ENCODE measurements at places on chromosomes 5 and 9. TPM values are rescaled to one million over a fixed set of nuclear protein-coding genes. Genes with fewer than 3 reads are reported as not detected.

- DNase-seq, result no peak
These were observed 23.2 kb upstream of the SHISAL2B start for GRCh38 chr5:64667068-64667467.

- DNase-seq, result no peak
These were observed 56.5 kb downstream of the GPR107 start for GRCh38 chr9:130110166-130110565.

DNA sequence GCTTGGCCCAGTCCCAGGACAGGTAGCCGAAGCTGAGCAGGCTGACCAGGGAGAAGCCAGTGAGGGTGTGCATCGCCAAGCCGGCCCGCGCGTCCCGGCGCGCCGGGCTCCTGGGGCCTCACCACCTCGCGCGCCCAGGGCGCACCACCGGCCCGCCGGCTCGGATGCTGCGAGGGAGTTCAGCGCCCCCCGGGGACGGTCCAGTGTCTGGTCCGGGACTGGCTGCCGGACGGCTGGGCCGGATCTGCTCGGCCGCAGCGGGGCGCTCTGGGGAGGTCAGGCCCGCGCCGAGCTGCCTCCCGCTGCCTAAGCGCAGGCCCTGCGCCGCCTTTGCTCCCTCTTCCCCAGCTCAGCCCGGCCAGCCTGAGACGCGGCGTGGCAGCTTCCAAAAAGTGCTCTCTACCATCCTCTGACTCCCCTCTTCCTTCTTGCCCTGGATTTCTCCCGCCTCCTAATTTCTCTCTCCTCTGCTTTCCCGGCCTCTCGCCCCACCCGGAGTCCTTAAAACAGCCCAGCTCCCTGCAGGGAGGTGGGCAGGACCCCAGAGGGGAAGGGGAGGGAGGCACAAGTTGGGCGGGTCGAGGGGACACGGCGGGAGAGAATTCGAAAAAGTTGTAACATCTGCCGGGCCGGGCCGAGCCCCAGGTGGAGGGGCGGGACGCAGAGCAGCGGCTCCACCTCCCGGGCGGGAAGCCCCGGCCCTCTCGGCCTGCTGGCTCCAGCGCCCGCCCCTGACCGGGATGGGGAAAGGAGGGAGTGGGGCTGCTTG lies at the start of gene ARSI:
TSS of gene ARSI (minus strand) at position 605 of the 769 bp plus-strand sequence. CDS start at position 73, 532 bp downstream.
- peak; percentile 59 for DNase-seq

GRCh38 chr9:120443976-120444375 lies 136.0 kb downstream of the CDK5RAP2 start:
- no peak for DNase-seq

- no peak for DNase-seq
These were observed 31.2 kb downstream of the NIPSNAP3B start for GRCh38 chr9:104795082-104795481.

GRCh38 chr9:113356686-113357292 lies 7.4 kb downstream of the BSPRY start:
- no peak for DNase-seq

DNA sequence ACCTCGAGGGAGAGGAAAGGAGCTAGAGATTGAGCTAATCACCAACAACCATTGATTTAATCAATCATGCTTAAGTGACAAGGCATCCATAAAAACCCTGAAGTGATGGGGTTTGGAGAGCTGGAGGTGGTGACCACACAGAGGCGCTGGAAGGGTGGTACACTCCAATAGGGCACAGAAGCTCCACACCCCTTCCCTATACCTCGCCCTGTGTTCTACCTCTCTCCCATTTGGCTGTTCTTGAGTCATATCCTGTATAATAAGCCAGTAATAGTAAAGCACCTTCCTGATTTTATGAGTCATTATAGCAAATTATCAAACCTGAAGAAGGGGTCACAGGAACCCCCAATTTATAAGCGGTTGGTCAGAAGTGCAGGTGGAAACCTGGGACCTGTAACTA lies 18.3 kb downstream of the ACTL7B start:
- no peak for DNase-seq

DNA sequence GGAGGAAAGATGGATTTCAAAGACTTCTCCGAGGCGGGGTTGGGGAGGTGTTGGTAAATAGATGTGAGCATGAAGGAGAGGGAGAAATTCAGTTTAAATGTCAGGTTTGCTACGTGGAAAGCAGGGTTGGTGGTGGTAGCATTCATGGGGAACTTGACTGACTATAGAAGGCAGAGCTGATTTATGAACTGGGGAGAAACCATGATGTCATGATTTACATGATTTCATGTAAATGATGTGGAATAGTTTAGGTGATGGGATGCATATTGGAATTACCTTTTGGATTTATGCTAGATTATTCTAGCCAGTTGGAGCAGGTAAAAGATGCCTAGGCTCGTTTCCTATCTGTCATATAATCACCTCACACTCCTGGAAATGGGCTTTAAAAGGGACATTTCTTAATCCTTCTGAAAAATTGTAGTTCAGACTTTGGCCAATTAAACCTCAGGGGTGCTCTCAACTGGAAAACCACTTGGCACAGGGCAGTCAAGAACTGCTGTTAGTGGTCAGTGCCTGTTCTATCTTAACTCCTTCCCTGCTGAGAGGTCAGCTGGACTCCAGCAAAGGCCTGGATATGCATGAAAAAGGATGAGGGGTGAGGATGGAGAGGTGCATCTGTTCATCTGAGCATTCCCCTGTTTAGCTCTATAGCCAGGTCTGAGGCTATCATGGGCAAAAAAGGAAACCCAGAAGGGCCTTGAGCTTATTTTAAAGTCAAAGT lies 50.1 kb upstream of the BASP1 start:
- no peak for DNase-seq

DNA sequence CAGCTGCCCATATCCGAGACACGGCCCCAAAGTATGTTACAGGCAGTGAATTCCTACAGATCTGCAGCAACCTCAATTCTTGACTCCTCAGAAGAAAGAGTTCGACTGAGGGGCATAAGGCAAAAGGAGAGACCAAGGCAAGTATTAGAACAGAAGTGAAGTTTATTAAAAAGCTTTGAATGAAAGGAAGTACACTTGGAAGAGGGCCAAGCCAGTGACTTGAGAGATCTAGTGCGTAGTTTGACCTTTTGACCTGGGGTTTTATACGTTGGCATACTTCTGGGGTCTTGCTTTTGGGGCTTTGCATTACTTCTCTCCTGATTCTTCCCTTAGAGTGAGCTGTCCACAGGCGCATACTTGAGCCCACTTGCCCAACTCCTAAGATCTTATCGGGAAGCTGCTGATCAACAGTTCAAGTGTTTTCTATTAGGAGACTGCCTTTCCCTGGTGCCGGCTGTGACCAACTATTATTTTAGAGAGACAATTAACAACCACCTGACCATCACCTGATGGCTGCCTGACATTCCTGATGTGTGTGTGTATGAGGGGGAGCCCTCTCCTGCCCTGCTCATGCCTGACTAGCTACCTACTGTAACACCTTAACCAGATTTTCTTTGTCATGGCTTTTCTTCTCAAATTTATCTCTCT lies 1.5 kb upstream of the DEPDC1B start:
- DNase-seq, result no peak

GRCh38 chr5:141223112-141223783 lies at the start of gene PCDHB14:
Gene PCDHB14 (plus strand): TSS chr5:141223343. CDS start chr5:141223506, 163 bp downstream.
- DNase-seq, result no peak

GRCh38 chr9:81759680-81760215 lies 70.4 kb upstream of the TLE1 start:
- DNase-seq, result no peak

- DNase-seq, result no peak
These were observed 28.2 kb downstream of the RAB14 start for GRCh38 chr9:121173501-121173900.

DNA sequence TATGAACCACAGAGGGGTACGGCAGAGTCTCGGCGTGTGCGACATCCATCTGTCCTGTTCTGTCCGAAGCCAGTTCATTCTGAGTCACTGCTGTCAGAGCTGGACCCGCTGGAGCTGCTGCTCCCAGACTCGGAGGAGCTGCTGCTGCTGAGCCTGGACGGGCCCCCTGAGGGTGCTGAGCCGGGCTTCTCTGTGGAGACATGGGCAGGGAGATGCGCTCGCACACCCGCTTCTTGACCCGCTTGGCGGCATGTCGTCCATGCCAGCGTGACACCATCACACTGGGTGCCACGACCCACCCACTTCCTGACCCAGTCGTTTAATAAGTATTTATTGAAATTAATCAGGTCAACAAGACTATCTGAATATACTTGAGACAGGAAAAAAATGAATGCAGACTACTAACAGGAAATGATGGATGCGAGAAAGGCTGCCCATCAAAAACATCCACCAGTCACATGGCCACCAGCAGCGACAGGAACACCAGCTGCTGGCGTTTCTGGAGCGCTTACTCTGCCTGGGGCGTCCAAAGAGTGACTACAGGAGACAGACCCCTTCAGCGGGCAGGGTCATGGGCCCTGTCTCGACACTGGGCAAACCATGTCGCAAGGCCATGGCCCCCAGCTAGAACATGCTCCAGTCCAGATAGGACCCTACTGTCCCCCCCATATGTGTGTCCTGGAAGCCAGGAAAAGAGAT lies 8.4 kb downstream of the BRD3OS start:
- DNase-seq, result peak; percentile 59

- peak; percentile 91 for DNase-seq
These were observed 12.2 kb upstream of the OR13J1 start for GRCh38 chr9:35882263-35882848.

DNA sequence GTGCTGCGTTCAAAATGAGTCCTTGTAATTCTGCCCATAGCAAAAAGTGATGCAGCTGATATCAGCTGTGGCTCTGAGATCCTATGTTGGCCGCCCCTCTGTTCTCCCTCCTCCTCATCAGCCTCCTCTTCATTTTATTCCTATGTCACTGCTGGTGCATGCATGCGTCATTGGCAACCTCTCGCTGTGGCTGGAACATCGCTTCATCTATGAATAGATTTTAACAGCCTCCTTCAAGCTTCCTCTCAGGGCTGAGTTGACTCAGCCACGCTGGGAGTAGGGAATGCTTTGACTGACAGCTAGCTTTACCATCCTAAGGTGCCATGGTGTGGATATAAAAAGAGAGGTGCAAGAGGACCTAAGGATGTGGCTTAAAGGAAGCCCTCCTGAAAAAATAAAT lies 303.5 kb downstream of the PLK2 start:
- DNase-seq, result no peak

DNA sequence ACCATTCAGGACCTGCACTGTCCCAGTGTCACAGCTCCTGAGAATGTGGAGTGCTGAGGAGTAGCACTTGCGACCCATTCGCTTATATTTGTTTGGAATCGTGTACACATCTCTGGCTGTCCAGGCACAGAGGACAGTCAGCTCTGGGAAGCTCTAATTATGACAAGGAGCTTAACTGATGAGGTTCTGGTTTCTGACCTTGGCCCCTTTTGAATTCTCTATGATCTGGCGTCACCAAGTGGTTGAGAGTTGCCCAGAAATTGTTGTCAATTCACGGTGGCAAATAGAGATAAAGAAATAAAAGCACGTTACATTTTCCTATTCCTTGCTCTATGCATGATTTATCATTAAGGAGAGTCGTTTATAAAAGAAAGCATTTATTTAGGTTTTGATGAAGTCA lies 34.9 kb upstream of the LECT2 start:
- no peak for DNase-seq

DNA sequence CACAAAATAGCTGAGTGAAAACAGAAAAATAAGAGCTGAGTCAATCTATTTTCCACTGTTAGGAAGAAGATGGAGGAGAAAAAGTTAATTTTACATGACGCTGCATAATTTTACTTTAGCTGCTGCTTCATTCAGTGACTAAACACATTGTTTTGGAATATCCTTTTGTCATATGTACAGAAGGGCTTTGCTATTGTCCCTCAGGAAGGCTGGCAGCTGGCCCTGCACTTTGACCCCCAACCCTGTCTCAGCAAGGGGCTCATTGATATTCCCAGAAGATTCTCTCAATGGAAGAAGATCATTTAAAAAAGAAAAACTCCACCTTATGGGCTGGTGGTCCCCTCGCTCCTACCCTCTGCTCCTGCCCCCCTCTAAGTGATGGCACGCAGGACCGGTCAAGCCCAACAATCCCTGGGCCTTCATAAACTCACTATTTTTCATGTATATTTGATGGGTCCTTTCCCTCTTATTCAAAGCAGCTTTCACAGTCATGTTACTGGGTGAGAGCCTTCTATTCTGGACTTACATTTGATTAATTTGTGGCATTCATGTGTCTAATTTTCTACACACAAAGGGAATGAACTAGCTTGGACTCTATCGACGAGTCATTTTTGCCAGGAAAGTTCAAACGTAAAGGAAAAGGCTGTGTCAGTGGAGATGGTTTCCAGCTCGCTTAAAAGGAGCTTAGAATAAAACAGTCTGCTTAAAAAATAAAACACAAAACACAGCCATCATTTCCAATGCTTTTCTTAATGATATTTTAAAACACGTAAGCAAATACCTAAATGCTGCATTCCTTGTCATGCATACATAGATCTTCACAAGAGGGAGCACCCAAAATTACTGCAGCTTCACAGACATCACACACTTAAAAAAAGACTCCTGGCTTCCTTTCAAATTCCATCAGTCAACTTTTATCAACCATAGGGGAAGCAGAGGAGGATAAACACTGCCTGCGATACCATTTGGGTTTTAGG lies 104.7 kb downstream of the EFNA5 start:
- no peak for DNase-seq

DNA sequence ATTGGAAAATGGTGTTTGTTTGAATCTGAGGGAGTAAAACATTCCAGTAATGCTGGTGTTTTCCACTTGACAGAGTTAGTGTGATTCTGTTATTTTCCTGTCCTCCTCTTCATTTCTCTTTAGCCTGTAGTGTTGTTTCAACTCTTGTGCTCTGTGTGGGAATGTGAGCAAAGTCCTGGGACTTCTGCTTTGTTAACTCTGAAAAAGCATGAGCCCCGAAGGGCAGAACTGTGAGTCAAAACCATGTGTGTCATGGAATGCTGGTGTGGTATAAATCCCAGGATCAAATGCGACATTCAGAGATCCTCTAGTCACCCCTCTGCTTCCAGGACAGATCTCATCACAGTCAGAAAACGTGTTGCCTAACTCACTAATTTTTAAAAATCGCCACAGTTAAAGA lies 8.9 kb downstream of the F2R start:
- no peak for DNase-seq

GRCh38 chr9:14213504-14213903 lies 100.4 kb downstream of the NFIB start:
- DNase-seq, result no peak

DNA sequence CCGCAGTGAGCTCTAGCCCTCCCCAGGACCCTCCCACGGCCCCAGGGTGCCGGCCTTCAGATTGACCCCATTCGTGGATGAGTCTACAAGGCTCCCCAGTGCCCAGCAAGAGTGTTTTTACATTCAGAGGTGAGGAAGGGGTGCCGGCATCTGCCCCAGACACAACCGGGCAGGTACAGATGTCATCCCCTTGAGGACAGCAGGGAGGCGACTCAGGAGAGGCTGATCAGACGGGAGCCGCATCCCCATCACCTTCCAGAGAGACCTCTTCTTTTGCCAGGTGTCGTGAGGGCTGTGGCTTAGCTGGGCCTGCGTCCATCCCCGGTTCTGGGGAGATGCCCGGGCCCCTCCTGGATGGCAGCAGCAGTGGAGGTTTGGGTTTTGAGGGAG lies 4.3 kb upstream of the LRRC14B start:
- no peak for DNase-seq

Gene BARX1
- total RNA-seq, result not detected

Gene SLCO6A1
- not detected for total RNA-seq

Gene ARL10
- total RNA-seq, result 9.0 TPM

Gene GABRP
- not detected for total RNA-seq

Gene SPACA9
- total RNA-seq, result 10.4 TPM

Gene THOC3
- total RNA-seq, result 11.3 TPM

Gene OLFM1
- 9.1 TPM for total RNA-seq

Gene STK32A
- 1.9 TPM for total RNA-seq

Measured in right cardiac atrium (tissue), 5 donors.